CD4-positive, alpha-beta memory T cell (primary cell): ENCODE measurements at places on chromosomes 6 and 20. TPM values are rescaled to one million over a fixed set of nuclear protein-coding genes. Genes with fewer than 3 reads are reported as not detected.

- H3K36me3 ChIP-seq: no peaks in the 10 kb centered on the region
- H3K4me3 ChIP-seq: no peak overlapping the region
- no peaks in the 10 kb centered on the region for H3K27me3 ChIP-seq
- H3K4me1 ChIP-seq: peaks cover 41% of the 10 kb centered on the region
- H3K27ac ChIP-seq: no peak overlapping the region
Observed at GRCh38 chr20:8148501-8148900, 16.4 kb downstream of the PLCB1 start.

DNA sequence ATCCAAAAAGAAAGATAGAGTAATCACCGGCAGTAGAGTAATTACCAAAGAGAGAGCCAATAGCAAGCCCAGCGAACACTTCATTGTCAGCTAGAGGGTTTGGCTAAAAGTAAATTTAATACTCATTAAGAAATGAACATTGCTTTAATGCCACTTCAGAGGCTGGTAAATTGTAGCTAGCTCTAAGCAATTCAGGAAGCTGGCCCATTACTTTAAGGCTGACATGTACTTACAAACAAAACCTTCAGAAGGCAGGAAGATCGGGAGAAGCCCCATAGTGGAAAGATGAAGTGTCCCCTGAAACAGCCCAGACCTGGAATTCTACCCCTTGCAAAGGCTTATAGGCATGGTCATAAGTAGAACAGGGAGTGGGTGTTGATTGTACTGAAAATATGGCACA is 396.6 kb upstream of the ID4 start:
- H3K4me1 ChIP-seq: no peaks in the 10 kb centered on the region
- no peak for DNase-seq
- no peak overlapping the region for H3K27ac ChIP-seq
- no peaks in the 10 kb centered on the region for H3K27me3 ChIP-seq
- no peak overlapping the region for H3K4me3 ChIP-seq
- H3K36me3 ChIP-seq: no peaks in the 10 kb centered on the region

DNA sequence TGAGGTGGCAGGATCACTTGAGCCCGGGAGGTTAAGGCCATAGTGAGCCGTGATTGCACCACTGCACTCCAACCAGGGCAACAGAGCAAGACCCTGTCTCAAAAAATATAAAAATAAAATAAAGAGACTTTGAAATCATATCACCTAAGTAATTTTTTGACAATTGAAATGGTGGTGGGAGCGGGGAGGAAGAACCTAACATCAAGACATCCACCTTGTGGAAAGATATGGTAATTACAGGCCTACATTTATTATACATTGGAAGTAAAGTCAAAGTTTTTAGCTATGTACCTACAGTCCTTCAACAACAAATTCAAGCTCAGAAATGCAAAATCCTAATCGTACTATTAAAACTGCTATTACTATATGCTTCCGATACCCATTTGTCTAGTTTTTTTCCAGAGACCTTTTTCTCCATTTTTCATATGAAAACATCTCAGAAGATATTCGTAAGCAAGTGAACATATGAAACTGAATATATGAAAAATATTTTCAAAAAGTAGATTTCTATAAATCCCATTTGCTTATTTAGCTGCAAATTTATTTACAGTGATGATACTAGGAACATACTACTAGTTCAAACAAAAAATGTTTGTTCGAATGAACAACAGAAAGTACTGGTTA is 83.3 kb downstream of the SYCP2 start:
- no peak for DNase-seq
- H3K4me1 ChIP-seq: no peaks in the 10 kb centered on the region
- H3K27ac ChIP-seq: no peak overlapping the region
- no peaks in the 10 kb centered on the region for H3K27me3 ChIP-seq

DNA sequence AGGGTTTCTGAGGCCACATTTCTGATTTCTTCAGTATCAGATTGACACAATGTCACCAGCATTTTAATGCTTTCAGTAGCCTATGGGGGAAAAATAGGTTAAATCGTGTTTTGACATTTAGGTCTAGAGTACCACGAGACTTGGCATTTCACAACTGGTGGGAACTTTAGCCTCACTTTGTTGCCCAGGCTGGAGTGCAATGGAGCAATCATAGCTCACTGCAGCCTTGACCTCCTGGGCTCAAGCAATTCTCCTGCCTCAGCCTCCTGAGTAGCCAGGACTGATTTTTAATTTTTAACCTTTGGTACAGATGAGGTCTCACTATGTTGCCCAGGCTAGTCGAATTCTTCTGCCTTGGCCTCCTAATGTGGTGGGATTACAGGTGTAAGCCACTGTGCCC is 11.0 kb upstream of the ARMH2 start:
- H3K4me3 ChIP-seq: no peak overlapping the region
- DNase-seq: no peak
- no peaks in the 10 kb centered on the region for H3K27me3 ChIP-seq
- H3K27ac ChIP-seq: no peak overlapping the region
- H3K4me1 ChIP-seq: no peaks in the 10 kb centered on the region

MLN gene
- total RNA-seq: not detected
